ENCODE measurements at places on chromosomes 16 and 17.

GRCh38 chr17:78972507-78973105, 7.1 kb downstream of the LGALS3BP start:
- no peak for DNase-seq

DNA sequence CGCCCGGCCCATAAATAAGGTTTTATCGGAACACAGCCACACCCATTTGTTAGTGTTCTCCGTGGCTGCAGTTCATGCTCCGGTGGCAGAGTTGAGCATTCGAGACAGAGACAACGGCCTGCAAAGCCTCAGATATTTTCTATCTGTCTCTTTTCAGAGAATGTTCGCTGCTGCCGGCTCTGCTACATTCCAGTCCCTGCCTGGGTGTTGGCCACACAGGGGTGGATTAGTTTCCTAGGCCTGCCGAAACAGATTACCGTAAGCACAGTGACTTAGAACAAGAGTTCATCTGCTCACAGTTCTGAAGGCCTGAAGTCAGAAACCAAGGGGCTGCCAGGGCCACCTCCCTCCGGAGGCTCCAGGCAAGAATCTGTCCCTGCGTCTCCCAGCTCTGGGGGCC, 19.1 kb upstream of the GSG1L start:
- DNase-seq, result no peak

DNA sequence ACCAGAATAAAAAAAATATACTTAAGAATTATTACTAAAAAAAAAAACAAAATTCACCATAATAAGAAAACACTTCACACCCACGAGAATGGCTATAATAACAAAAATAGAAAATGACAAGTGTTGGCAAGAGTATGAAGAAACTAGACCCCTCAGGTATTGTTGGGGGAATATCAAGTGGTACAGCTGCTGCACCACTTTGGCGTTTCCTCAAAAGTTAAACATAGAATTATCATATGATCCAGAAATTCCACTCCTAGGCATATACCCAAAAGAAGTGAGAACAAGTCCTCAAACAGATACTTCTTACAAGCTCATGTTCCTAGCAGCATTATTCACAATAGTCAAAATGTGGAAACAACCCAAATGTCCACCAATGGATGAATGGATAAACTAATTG, 26.3 kb downstream of the AMFR start:
- DNase-seq, result no peak

GRCh38 chr17:4520894-4521600, 22.4 kb downstream of the SPNS2 start:
- DNase-seq, result no peak

GRCh38 chr17:68378268-68379176, 78.8 kb downstream of the WIPI1 start:
- DNase-seq, result no peak

DNA sequence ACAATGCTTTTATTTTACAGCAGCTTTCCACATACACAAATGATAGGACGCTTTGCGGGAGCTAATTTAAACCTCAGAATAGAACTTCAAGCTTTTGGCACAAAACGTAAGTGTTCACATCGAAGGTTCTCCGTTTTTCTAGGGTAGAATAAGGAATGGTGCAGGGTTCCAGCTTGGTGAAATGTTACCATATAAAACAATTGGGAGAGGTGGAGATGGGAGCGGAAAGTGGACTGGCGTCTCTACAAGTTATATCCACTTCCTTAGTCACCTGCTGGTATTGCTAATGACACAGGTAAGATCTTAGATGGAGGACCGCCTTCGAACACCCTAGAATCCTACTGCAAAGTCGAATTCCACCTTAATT, 1.7 kb upstream of the NXN start:
- DNase-seq, result no peak

DNA sequence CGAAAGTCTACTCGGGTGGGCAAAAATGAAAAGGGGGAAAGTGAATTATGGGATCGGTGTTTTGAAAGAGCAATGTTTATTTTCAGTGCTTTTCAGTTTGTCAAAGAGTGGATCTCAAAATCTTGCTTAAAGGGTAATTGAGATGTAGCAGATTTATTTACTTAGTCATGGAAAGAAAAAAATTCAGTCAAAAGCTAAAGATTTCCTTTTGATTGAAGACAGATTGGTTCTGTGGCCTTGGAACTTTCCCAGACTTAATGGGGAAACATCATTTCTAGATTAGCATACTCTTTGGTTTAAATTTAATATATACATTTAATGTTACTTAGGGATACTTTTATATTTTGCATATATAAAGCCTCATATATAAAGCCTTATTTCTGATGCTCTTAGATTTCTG, 20.6 kb downstream of the PRKAR1A start:
- no peak for DNase-seq

GRCh38 chr17:76547183-76547641, 7.4 kb downstream of the PRCD start:
- DNase-seq, result no peak

GRCh38 chr17:34669511-34669910, 90.1 kb downstream of the TMEM132E start:
- DNase-seq, result no peak

DNA sequence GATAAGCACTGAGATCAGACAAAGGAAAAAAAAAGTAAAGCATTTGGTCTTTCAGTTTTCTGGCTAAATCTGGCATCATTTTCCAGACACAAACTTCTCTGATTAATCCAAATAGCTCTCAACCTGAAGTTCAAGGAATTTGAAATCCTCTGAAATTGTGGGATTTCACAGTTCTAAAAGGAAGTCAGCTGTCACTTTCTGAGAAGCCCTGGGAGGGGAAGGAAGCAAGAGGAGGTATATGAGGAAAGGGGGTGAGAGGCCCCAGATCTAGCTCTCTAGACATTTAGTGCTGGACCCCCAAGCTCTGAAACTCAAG, 17.5 kb upstream of the HOXB9 start:
- DNase-seq, result no peak

GRCh38 chr17:52710363-52710901, 551.9 kb upstream of the CA10 start:
- DNase-seq, result no peak

Data from stimulated activated CD8-positive, alpha-beta memory T cell treated with anti-CD3 and anti-CD28 coated beads, Interleukin-7, amount 100 ng/mL, for 24 hours (primary cell).